Right lobe of liver (tissue), 6 donors: ENCODE measurements at places on chromosomes 5 and 9. TPM values are rescaled to one million over a fixed set of nuclear protein-coding genes. Genes with fewer than 3 reads are reported as not detected.

Gene NMUR2
- not detected for total RNA-seq

Gene MZB1
- 1.2 TPM for total RNA-seq

Gene PCDHGB2
- 1.0 TPM for total RNA-seq

Gene ASPN
- total RNA-seq, result 12.1 TPM

Gene IQGAP2
- 152 TPM for total RNA-seq

Gene OLFML2A
- 0.29 TPM for total RNA-seq

Gene S100Z
- not detected for total RNA-seq

DNA sequence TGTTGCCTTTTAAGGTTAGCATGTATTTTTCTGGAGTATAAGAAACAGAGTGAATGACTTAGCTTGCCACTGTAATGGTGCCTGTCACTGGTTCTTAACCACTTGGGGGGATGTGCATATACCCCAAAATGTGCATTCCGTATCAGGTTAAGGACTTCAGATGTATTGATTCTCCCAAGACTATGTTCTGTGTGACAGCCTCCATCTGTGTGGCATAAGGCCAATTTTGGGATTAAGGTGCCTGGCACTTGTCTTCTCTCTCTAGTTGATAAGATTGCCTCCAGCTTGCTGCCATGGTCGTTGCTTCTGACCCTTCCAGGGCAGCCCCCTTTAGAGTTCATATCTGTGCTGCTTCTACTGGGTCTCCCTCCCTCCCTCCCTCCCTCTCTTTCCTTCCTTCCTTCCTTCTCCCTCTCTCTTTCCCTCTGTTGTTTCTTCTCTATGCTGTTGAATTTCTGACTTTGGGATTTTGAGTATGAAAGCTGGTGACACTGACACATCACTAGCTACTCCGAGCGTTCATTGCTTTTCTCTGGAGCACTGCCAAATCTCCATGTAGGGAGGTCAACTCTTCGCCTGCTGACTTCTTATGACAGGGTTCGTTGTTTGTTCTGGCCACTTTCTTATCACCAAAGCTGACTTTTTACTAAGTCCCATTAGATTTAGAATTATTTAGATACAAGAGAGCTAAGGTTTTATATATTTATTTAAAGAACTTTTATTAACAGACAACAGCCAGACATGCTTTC, 31.0 kb downstream of the TNFAIP8 start:
- DNase-seq, result no peak

- no peak for DNase-seq
Observed at GRCh38 chr5:144196612-144197011, 25.9 kb downstream of the KCTD16 start.

DNA sequence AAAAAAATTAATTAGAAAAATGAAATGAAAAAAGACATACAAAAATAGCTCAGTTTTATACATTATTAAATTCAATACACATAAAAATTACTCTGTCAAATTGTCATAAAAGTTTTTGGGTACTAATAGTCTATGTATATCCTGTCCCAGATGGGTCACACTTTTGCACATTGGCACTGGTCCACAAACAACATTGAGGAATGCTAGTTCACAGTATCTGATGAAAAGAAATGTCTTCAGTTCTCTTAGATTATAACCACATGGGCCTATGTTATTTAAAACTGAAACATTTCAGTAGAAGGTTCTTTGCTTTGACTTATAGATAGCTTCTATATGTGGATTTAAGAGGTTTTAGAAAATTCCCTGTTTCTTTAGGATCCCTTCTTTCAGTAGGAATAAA, 39.8 kb downstream of the LNPEP start:
- no peak for DNase-seq

- DNase-seq, result no peak
Observed at GRCh38 chr9:18207735-18208134, 266.2 kb upstream of the ADAMTSL1 start.

DNA sequence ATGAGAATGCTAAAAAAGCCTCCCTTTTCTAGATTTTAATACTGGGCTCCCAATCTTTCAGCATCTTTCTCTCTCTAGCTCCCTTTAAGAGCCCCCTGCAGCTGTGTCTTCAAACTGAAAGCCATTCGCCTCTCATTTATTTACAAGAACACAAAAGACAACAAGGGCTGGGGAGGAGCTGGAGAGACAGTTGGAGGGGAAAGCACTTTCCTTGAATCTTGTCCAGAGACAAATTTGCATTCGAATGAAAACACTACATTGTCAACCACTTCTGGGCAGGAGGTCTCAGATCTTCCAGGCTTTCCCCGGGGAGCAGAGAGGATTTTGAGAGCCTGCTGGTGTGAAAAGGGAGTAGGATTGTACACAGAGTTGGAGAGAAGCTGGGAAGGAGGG, 518.3 kb downstream of the CTNND2 start:
- no peak for DNase-seq

DNA sequence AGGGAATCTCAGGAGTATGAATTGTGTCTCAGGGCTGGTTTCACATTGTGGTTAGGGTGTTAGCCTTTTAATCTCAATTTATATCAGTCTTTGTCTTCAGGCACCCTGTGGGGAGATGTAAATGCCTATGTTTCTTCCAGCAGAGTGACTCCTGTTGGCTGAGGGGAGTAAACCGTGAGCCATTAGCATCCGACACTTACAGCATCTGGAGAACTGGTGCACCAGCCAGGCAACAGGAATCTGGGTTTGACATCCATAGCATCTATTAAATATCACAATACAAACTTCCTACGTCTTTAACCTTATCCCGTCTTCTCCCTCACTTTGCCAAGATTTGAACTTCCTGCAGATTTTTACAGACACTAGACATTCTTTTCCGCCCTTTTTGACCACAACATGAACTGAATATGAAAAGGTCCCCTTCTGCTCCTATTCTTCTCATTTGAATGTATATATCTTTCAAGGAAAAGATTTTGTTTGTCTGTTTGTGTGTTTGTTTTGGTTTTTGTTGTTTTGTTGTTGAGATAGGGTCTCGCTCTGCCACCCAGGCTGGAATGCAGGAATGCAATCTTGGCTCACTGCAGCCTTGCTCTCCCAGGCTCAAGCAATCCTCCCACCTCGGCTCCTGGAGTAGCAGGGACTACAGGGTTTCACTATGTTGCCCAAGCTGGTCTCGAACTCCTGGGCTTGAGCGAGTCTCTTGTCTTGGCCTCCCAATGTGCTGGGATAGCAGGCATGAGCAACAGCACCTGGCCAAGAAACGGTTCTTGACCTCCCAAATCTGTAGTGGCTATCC, 626.2 kb downstream of the TLR4 start:
- no peak for DNase-seq

- no peak for DNase-seq
Observed at GRCh38 chr5:172178991-172179989, 8.7 kb downstream of the STK10 start.

DNA sequence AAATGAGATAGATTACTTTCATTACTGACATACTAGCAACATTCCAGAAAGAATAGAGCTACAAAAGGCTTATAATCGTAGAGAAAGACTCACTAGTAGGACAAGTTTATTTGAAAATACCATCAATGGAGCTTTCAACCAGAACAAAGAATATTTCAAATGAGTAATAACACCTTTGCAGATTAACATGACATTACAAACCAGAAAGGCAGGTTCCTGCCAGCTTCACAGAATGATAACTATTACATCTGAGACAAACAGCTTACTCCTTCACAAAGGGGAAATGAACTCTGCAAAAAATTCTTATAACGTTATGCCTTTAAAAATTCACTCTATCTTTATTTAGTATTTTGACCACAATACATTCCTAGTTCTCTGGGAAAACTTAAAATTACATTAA, 103.1 kb downstream of the EPB41L4A start:
- no peak for DNase-seq

GRCh38 chr5:173882632-173883031, 5.5 kb upstream of the CPEB4 start:
- no peak for DNase-seq

DNA sequence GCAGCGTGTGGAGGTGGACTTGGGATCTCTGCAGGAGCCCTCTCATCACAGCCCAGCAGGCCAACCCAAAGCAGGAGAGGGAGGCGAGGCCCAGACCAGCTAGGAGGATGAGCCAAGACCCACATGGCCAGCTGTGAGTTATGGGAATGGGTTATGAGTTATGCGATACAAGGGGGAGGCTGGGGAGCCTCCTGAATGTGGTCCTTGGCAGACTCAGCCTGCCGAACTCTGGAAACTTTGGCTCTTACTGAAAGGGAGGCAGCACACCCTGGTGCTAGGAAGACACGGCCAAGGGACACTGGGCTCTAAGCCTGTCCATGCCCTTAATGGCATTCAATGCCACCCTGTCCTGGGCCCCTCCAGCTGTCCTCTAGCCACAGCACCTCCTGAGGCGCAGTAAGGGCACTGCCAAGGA, 7.7 kb upstream of the VAV2 start:
- DNase-seq, result no peak
